ENCODE measurements at places on chromosomes 2 and 18.

DNA sequence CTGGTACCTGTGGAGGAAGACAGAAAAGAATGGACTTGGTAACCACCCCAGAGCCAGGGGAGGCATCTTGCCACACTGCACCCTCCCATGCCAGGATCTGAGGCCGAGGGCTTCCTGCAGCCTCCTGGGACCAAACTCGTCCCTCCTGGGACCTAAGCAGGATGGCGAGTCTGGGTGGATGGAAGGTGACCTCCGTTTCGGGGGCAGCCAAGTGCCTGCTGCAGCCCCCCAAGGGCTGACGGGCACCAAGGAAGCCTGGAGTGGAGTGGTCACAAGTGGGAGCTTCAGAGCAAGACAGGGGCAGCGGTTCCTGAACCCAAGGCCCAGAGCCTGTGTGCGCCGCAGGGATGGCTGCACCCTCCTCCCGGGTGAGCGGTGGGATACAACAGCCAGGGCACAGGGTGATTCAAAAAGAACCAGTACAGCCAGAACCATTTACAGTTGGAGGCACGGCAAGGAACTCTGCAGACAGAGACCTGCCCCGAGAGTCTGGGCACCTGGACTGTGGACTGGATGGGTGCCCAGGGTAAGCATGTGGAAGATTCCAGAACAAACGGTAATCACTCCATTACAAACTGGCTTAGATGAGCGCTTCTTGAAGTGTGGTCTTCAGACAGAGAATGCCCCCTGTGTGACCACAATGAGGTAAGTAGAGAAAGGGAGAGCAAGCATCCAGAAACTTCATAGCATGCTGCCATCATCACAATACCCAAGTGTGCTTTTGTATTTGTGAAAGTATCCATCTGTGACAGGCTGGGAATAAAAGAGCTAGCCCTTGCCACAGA, 12.1 kb downstream of the HS1BP3 start:
- no peak for DNase-seq

DNA sequence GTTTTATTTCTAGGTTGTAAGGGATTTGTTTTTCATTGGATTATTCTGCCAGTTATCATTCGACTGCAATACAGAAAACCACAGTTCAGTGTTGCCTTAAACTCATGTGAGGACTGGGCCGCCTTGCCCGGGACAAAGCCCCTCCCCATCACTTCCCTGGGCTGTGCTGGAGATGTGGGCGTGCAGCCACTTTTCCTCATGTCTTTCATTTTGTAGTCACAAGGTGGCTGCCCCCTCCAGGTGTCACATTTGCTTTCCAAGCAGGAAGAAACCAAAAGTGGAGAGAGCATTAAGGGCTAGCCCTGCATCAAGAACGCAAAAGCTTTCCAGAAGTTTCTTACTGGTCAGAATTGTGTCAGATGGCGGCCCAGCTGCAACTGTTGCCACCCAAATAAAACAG, 492.5 kb upstream of the ID2 start:
- DNase-seq: no peak

DNA sequence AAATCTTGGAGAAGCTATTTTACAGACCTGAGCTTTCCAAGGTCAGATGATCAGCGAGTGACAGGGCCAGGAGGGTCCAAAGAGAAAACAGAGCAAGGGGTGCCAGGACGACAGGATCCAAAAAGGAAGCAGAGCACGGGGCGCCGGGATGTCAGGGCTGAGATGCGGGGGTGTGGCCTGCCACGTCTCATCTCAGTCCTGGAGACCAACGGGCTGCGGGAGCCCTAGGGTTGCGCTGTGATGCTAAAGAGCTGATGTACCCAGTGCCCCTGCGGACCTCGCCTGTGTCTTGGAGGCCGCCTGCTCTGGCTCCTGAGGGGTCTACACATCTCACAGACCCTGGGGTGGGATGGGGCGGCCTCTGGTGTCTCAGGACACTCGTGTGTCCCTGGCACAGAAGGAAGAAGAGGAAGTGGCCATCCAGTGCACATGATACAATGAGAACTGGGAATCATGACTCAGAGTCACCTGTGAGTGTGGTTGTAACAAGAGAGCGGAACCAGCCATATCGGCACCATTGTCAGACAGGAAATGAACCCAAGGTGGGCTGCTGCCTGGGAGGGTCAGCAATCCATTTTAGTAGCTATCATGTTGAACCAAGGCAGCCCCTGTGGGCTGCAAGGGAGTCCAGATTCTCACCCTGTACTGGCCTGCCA, 97.8 kb downstream of the MYT1L start:
- no peak for DNase-seq

- DNase-seq: no peak
These were observed 144.4 kb upstream of the TWIST2 start for GRCh38 chr2:238703436-238703835.

DNA sequence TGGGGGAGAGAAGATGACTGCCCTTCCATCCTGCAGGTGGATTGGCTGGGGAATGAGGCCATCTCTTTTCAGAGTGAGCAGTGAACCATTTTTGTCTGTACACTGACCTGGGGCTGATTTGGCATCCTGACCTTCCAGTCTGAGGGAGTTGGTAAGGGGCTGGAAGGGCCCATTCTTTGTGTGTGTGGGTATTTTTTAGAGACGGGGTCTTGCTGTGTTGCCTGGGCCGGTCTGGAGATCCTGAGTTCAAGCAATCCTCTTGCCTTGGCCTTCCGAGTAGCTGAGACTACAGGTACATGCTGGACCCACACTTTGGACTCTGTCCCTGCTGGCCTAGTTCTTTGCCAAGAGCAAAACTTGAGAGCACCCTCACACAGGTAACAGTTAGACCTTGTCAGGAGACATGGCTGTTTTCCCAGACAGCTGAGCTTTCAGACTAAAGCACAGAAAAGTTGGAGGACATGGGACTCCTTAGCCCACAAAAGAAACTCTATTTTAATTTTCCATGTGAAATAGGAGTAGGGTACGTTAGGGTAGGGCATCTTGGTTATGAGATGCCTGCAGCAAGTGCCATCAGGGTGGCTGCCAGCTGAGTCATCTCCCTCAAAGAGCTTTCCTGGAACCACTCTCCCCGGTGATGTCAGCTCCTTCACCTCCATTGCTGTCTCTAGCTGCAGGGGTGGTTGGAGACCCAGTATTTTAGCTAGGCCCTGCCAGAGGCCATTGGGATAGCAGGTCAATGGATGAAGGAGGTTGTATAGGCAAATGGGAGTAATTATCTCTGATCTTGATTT, 60.7 kb downstream of the DGKD start:
- DNase-seq: peak; percentile 59

Measured in LoVo (cell line).